ENCODE measurements at places on chromosomes 1 and 21. TPM values are rescaled to one million over a fixed set of nuclear protein-coding genes. Genes with fewer than 3 reads are reported as not detected.

Gene SPRR2B
- not detected for total RNA-seq

Gene RAVER2
- total RNA-seq: 12.2 TPM

Gene SLC30A7
- total RNA-seq: 8.5 TPM

Gene KRTAP10-3
- not detected for total RNA-seq

Gene ADAMTS4
- total RNA-seq: 24.0 TPM

Gene ALX3
- total RNA-seq: 0.22 TPM

Gene LCE1A
- total RNA-seq: not detected

Gene FAM43B
- total RNA-seq: 3.9 TPM

Gene AMY2A
- total RNA-seq: not detected

Gene NR5A2
- total RNA-seq: 0.89 TPM

Gene FAM72A
- 0.35 TPM for total RNA-seq

Gene ABCA4
- total RNA-seq: 0.19 TPM

Gene RAB42
- 1.1 TPM for total RNA-seq

Gene STK40
- total RNA-seq: 75.5 TPM

Gene USH2A
- total RNA-seq: 3.6 TPM

Gene SHE
- total RNA-seq: 16.8 TPM

Gene DAB1
- 2.0 TPM for total RNA-seq

Gene CD53
- 5.2 TPM for total RNA-seq

- no peak for DNase-seq
Observed at GRCh38 chr1:100240631-100241030, 9.0 kb downstream of the DBT start.

- no peak for DNase-seq
Observed at GRCh38 chr1:7089497-7089896, 304.2 kb downstream of the CAMTA1 start.

DNA sequence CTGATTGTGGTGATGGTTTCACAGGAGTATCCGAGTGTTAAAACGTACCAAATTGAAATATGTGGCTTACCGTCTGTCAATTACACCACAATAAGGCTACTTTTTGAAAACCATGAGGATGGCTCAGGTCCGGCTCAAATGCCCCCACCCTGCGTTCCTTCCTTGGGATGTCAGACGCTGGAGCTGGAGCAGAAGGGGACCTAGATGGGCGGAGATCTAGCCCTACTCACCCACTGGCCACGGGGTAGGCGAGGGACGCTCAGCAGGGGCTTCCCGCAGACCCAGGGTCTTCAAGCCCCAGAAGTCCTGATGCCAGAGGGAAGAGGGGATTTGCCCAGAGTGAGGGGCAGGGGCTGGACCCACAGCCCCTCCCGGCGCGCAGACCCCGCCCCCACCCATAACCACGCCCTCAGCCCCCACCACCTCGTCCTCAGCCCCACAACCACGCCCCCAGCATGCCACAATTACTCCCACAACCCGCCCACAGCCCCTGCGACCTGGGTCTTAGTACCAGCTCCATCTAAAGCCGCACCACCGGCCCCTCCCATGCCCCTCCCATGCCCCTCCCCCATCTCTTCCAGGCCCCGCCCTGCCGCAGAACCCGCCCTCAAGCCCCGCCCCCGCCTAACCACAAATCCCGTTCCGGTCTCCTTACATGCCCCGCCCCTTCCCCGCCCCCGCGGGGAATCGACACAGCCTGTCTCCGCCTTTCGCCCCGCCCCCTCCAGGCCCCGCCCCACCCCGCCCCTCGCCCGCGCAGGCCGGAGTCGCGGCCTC is at the start of gene LRRC3:
Gene LRRC3 (plus strand): TSS at position 764 of the 777 bp plus-strand sequence. CDS start 1,135 bp downstream, outside the sequence.
- peak; percentile 89 for DNase-seq

GRCh38 chr1:116401646-116402176 is 28.7 kb downstream of the ATP1A1 start:
- no peak for DNase-seq

- no peak for DNase-seq
Observed at GRCh38 chr1:231016234-231016633, 23.8 kb downstream of the FAM89A start.

DNA sequence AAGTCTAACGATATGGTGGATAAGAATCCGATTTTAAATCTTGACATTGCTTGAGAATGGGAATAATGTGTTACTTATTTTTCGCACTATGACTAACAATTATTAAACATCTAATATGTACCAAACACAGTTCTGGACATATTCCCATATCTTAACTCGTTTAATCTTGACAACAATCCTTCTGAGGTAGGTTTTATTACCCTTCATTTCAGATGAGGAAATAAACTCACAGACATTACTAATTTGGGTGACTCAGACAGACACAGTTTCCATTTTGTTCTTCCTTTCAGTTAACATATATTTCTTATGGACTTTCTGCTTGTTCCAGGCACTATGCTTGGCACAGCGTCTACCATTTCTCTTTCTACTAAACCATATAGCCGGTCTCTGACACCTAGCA is 244.8 kb downstream of the SMYD3 start:
- no peak for DNase-seq

- peak; percentile 77 for DNase-seq
Observed at GRCh38 chr1:167555971-167556714, 2.6 kb upstream of the CREG1 start.

GRCh38 chr1:109186733-109187086 is 27.0 kb upstream of the SARS1 start:
- no peak for DNase-seq

- DNase-seq: no peak
Observed at GRCh38 chr1:153513023-153513422, 22.8 kb downstream of the S100A6 start.

DNA sequence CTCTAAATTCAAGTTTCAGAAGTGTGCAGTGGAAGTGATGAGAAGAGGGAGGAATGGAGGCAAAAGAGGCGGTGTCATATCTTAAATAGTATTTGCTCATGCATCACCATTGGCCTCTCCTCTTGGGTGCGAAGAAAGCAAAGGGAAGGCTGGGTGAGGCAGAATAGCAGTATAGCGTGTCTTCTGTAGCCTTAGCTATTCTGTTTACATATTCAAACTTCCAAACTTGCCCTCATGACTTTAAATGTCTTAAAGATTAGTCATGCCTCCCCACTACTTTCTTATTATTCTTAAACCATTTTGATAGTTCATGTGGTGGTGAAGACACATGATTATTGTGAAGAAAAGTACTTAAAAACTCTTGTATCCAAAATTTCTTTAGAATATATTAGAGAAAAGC is 104.6 kb upstream of the TENT5C start:
- no peak for DNase-seq

DNA sequence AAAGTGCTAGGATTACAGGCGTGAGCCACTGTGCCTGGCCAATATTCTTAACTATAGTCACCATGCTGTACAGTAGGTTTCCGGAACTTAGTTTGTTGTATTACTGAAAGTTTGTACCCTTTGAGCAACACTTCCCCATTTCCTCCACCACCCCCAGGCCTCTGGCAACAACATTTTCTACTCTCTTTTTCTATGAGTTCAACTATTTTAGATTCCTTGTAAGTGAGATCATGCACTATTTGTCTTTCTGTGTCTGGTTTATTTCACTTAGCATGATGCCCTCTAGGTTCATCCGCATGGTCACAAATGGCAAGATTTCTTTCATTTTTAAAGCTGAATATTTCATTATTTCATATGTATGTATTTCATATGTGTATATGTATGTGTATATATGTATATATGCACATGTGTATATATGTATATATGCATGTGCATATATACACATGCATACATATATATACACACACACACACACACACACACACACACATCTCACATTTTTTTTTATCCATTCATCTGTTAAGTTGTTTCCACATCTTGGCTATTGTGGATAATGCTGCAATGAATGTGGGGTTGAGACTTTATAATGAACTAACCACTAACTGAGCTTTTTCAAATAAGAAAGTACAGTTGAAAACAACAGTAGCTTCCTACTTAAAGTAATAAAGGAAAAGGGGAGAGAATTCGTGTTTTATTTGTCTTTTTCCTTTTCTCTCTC is 256.8 kb upstream of the C1orf105 start:
- no peak for DNase-seq

DNA sequence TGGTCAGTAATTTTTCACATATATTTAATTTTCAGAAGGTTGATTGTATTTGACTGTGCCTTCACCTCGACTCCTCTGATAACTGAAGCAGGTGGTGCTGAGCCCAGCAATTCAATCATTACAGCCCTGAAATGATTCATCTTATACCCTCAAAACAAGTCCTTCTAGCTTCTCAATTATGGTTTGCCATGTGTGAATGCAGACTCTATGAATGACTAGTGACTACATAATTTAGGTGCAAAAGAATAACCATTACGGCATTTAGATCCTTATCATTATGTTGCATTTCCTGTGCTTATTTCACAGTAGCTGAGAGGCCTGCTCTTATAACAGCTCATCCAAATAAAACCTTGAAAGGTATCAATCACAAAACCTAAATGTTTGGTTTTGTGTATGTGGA is 54.0 kb upstream of the COL11A1 start:
- no peak for DNase-seq

DNA sequence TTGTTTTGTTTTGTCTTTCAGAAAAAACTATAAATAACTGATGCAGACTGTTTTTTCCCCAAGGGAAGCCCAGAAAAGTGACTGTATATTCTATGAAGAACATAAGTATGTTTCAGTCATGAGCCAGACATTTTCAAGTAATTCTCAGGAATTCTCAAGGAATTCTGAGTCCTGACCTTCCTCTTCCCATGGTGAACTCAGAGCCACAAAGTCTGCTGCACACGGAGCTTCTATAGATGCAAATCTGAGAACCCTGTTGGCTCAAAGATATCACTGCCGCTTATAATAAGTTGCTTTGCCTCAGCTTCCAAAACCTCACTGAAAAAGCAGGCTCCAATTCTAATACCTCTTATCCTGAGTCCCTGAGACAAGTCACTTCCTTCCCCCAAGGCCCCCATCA is 418.5 kb upstream of the RUNX1 start:
- DNase-seq: no peak

- no peak for DNase-seq
Observed at GRCh38 chr21:40886931-40887330, 40.0 kb upstream of the DSCAM start.

- DNase-seq: no peak
Observed at GRCh38 chr1:235375919-235376605, 8.8 kb downstream of the TBCE start.

DNA sequence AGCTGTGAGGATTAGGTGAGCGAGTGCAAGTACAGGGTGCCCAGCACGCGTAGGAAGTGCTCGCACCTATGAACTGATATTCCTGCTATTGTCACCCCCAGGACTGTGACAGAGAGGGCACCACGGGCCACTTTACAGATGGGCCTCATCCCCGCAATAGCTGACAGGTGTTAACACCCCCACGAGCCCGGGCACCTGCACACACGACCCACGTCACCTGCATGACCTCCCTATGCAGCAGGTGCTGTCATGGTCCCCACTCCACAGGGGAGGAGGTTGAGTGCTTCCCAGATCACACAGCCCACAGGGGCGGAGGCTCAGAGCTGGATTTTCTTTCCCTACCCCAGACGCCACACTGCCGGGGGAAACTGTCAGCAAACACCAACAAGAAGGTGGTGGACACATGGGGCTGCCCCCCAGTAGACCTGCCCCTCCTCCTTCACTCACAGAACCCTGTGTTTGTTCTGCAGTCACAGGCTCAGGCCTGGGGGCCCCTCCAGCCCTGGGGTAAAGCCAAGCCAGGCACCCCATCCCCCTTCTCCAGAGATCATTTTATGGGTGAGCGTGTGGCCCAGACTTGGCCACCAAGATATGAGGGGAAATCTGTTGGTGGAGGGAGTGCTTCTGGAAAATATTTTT is 465.5 kb downstream of the MATN1 start:
- DNase-seq: peak; percentile 4

DNA sequence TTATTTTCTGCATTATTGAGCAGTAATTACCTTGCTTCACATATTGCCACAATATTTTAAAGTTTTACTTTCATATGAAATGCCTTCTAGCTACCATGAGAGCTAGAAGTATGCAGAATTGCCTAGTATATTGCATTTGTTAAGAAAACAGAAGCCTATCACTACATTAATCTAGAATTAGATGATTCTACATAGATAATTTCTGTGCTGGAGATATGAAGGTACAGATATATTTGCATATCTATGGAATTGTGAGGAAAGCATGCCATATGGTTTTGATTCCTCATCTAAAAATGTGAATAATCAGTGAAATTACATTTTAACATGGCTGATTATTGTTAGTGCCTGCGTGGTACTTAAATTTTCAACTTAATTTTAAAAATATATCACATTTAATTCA is 1418.3 kb downstream of the NCAM2 start:
- DNase-seq: no peak

DNA sequence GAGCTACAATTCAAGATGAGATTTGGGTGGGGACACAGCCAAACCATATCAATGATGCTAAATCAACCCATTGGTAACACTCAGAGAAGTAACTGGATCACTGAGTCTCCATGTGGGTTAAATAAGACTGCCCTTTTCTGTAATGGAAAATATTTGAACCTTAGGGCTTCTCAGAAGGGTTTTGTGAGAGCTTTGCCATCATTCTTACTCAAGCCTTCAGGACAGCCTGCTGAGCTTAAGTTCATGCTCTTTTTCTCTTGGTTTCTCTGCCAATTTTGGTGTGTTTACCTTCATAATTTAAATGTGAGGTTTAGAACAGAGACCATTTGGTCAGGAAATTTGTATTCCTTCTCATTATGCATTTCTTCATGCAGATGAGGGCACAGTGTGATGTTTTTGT is 74.7 kb downstream of the DISC1 start:
- no peak for DNase-seq

DNA sequence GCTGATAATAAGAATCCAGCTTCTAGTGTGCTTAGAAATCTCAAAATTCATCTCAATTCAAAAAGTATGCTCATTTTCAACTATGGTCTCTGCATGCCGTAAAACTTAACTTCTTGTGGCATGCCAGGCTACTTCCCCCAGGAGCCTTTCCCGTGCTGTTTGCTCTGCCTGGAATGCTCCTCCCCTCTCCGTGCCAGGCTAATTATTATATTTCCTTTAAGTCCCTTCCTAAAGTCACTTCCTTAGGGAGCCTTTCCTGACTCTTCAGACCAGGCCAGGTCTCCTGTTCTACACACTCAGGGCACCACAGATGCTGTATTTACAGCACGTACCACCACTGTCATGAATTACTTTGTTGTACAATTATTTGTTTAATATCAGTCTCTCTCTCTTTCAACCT is 67.1 kb upstream of the PPP2R5A start:
- no peak for DNase-seq

GRCh38 chr21:36544545-36544944 is 64.6 kb upstream of the CLDN14 start:
- no peak for DNase-seq

DNA sequence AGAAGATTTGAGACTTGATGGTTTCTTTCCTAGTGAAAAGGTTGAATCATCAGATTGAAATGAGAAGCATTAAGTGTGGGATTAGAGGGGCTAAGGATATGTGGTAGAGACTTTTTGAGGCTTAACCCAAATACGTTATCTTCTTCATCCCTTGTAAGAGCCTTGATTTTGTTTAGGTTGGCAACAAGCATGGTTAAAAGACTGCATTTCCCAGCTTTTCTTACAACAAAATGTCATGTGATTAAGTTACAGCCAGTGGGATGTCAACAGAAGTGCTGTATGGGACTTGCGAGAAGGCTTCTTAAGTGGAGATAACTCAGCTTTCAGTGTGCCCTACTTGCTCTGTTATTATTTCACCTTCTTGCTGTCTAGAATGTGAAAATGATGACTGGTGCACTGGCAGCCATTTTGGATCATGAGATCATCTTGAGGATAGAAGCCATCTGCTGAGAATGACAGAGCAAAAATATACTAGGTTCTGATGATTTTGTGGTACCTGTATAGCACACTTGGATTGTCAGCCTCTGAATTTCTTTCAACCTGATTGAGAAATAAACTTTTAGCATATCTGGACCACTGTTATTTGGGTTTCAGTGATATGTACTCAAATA is 41.3 kb upstream of the GNG12 start:
- DNase-seq: no peak

GRCh38 chr1:161702250-161702649 is 4.8 kb upstream of the FCRLA start:
- DNase-seq: no peak
